ENCODE measurements at places on chromosomes 16 and 17.

- no peak for DNase-seq
These were observed 13.9 kb downstream of the NXPH3 start for GRCh38 chr17:49589577-49589927.

GRCh38 chr16:85169333-85170065 is 57.2 kb upstream of the CIBAR2 start:
- no peak for DNase-seq

DNA sequence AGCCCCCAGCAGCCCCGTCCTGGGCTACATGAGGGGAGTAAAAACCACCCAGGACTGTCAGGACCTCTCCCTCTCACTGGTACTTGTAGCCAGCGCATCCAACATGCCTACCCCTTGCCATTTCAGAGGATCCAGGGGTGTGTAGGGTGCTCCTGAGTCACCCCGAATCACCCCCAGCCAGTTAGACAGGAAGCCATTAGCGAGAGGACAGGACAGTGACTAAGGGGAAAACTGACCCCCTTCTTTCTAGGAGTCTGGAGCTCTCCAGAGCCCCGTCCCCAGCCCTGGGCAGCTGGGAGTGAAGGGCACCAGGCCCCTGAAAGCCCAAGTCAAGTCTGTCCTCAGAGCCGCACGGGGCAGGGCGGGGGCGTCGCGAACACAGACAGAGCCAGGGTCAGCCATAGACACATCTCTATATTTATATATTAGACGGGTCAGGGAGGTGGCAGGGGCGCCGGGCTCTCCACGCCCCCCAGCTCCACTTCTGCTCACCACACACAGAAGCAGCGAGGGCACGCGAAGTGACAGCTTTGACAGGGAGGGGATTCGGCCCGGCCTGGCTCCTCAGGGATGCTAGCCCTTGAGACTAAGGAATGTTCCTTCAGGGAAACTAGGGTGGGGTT is 485 bp upstream of the GDPD3 start:
- DNase-seq = no peak

GRCh38 chr16:50862818-50863643 is 121.1 kb downstream of the CYLD start:
- peak; percentile 47 for DNase-seq

DNA sequence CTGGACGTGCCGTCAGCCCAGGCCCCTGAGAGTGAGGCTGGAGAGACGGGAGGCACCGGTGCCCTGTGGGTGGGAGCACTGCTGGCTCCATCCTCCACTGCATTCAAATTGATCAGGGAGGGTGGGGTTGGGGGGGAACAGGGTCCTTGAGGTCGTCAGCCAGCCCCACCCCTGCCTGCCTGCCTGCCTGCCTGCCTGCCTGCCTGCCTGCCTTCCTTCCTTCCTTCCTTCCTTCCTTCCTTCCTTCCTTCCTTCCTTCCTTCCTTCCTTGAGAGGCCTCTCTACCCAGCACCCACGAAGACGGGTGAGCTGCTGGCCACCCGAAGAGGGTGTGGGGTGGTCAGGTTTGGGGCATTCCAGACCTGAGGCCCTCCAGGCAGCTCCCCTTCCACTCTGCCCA is 16.0 kb downstream of the BAHCC1 start:
- DNase-seq = no peak

Measured in head of caudate nucleus (tissue), 42 donors.